Germinal center (tissue), 1 donor: ENCODE measurements at places on chromosomes 16 and 17.

DNA sequence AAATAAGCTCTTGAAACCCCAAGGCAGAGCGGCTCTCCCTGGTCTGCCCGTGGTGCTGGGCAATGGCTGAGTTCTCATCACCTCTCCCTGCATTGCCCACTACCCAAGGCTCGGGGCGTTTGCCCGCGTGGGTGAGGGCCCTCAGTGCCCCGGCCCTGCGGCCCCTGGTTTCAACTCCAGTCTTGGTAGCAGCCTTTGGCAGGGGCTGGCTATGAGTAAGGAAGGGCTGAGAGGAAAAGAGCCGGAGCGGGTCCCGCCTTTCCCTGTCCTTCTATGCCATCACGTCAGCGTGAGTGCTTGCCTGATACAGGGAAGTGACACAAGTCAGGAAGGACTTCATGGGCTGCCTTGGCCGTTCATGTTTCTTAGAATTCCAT, 71.7 kb upstream of the CBX4 start:
- no peak for DNase-seq

- peak; percentile 57 for DNase-seq
These were observed 22.3 kb downstream of the SAP30BP start for GRCh38 chr17:75689441-75689873.

DNA sequence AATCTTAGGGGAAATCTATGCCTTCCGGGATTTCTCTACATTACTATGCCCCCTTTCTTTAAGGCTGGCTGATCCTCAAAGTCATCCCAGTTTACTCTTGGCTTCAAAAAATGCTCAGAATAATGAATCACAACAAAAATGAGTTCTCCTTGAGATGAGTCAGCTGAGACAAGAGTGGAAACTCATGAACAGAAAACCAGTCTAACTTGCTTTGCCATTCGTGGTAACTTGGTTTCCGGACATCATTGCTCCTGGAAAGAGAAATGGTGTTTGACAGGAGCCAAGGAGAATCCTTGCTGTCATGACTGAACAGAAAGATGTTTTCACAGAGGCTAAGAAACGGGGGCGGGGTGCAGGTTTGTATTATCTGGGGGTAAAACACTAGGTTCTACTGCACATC, 435.6 kb upstream of the DYNLRB2 start:
- DNase-seq: no peak

GRCh38 chr16:10641953-10642949, 52.5 kb downstream of the TEKT5 start:
- DNase-seq: no peak

DNA sequence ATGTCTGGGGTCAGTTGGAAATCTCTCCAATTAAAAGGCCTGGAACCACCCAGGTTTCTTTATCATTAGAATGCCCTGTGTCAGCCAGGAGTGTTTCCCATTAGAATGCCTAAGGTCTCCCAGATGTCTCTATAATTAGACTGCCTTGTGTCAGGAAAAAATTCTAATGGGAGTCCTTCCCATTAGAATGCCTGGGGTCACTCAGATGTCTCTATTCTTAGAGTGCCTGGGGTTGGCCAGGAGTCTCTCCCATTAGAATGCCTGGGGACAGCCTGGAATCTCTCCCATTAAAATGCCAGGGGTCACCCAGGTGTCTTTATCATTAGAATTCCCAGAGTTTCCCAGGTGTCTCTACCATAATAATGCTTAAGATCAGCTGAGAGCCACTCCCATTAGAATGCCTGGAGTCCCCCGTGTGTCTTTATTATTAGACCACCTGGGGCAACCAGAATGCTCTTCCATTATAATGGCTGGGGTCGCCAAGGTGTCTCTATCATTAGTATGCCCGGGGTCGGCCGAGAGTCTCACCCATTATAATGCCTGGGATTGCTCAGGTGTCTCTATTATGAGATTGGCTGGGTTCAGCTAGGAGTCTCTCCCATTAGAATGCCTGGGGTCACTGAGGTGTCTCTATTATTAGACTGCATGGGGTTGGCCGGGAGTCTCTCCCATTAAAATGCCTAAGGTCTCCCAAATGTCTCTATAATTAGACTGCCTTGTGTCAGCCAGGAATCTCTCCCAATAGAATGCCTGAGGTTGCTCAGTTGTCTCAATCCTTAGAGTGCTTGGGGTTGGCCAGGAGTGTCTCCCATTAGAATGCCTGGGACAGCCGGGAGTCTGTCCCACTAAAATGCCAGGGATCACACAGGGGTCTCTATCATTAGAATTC, 2254.6 kb downstream of the TP53TG3F start:
- DNase-seq: no peak

DNA sequence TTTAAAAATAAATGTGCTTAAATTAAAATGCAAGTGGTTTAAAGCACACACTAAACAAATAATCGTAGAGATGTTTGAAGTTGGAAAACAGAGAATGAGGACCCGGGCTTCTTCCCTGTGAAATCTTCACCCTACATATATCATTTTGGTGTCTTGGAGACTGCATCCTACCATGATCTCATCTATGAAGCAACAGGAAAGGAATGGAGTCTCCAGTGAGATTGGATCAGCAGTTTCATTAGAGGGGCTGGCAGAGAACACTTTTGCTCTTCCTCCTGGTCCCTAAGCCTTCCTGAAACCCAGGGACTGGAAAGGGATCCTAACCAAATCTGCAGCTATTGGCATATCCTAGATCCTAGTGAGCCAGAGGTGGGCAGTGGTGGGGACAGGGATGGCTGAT, 85.0 kb downstream of the GRIN2A start:
- DNase-seq: no peak

DNA sequence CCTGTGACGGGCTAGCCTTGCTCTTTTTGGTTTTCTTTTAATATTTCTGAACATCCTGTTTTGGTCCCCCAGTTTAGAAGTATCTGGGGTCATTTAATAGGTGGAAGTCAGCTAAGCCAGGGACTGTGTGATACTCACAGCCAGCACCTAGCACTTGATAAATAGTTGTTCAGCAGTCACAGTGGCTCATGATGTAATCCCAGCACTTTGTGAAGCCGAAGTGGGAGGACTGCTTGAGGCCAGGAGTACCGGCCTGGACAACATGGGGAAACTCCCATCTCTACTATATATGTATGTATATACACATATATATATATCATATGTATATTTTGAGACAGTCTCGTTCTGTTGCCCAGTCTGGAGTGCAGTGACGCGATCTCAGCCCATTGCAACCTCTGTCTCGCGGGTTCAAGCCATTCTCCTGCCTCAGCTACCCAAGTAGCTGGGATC, 1.8 kb upstream of the ZNRF1 start:
- DNase-seq: no peak

- DNase-seq: no peak
These were observed 103.9 kb downstream of the GNAO1 start for GRCh38 chr16:56295059-56295665.

GRCh38 chr17:46150216-46150963, 42.8 kb downstream of the KANSL1 start:
- no peak for DNase-seq

GRCh38 chr16:56589141-56590039, at the start of gene MT3:
TSS of gene MT3 (plus strand) at chr16:56589528. CDS start at chr16:56589591, 63 bp downstream.
- DNase-seq: no peak

- DNase-seq: no peak
These were observed 10.3 kb downstream of the LYRM1 start for GRCh38 chr16:20910781-20911321.

- DNase-seq: no peak
These were observed 75.2 kb downstream of the KATNIP start for GRCh38 chr16:27625050-27625697.

DNA sequence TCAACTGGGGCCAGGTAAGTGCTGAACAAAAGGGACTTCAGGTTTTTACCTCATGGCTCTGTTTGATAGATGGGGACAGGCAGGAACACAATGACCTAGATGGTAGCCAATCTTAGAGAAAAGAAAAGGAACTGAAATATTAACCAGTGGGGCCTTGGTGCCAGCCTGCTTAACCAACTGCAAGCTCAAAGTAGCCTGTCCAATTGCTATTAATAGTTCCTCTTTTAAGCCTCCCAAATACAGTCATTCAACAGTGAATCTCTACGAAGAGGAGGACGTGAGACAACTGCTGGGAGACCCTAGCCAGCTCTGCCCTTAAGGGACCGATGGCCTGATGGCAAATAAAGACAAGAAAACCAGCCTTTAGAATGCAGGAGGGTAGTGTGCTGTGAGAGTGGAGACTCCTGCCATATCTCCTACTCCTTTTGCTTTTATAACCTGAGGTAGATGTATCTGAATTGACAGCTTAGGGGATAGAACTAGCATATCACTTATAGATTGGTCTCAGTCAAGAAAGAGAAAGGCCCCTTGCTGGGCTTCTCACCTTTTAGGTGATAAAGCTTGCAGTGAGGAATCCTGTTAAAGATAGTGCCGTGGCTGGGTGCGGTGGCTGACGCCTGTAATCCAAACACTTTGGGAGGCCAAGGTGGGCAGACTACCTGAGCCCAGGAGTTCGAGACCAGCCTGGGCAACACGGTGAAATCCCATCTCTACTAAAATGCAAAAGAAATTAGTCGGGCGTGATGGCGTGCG, 28.3 kb downstream of the ARSG start:
- DNase-seq: peak; percentile 19

DNA sequence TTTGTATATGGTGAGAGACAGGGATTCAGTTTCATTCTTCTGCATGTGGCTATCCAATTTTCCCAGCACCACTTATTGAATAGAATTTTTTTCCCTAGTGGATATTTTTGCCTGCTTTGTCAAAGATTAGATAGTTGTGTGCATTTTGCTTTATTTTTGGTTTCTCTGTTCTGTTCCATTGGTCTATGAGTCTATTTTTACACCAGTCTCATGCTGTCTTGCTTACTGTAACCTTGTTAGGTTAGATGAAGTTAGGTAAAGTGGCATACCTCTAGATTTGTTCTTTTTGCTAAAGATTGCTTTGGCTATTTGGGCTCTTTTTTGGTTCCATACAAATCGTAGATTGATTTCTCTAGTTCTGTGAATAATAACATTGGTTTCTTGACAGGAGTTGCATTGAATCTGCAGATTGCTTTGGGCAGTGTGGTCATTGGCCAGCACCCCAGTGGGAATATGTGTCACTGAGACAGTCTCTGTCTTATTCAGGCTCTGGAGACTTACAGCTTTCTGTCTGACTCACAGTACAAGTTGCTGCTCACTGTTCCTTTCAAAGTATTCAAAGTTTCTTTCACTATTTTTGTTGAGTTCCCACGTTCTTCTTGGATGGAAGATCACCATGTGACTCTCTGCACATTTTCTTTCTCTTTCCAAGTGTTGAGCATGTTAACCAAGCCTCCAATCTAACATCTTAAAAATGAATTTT, 709.1 kb downstream of the CDH11 start:
- DNase-seq: no peak

GRCh38 chr16:88505405-88506082, 52.5 kb downstream of the ZFPM1 start:
- DNase-seq: peak; percentile 45

DNA sequence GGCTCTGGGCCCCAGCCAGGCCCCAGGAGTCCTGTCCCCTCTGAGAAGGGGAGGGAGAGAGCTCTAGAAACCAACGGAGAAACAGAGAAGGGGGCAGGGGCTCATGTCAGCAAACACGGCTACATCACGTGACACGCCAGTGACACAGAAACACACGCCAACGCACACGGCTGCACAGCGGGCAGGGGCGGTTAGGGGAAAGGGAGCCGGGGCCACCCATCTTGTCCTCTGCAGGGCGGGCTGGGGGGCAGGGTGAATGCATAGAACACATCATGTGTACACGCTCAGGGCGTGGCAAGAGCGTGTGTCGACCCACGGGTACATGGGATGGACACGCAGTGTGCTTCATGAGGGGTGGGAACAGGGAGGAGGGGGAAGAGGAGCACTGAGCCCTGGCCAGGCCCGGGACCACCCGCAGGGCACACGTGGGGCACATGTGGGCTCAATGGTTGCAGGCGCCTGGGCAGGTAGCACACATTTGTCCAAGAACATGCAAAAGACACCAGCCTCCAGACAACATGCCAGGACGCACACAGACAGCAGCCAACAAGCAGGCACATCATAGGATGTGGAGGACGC, 4.6 kb downstream of the HSD3B7 start:
- no peak for DNase-seq

DNA sequence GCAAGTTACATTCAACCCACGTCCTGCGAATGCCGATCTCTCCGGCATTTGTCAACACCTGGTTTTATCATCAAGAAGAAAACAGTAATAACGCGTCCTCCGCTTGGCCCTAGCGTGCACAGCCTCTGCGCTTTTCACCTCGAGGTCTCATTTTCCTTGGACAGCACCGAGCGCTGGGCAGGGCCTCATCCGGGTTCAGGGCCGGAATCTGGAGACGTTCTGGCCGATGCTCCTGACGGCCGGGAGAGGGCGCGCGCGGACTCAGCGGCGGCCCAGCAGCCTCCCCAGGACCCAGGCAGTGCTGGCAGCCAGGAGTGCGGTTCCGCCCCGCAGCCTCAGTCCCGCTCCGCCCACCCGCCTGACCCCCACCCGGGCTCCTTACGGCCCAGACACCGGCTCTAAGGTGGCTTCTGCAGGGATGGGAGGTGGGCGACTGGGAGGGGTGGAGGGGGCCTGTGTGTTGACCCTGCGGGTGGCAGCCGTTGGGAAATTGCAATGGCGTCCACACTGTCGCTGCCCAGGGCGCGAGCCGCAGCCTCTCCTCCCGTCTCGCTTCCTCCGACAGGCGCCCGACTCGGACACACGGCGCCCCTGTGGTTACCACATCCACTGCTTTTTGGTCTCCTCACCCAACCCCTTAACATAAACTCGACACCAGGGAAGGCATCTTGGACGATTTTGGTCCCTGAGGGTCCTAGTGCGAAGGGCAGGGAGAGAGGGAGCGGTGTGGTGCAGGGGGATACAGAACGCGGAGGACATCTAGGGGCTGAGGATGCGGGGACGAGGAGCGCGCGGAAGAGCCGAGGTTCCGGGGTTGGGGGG, 7.4 kb upstream of the FLYWCH1 start:
- DNase-seq: peak; percentile 88

DNA sequence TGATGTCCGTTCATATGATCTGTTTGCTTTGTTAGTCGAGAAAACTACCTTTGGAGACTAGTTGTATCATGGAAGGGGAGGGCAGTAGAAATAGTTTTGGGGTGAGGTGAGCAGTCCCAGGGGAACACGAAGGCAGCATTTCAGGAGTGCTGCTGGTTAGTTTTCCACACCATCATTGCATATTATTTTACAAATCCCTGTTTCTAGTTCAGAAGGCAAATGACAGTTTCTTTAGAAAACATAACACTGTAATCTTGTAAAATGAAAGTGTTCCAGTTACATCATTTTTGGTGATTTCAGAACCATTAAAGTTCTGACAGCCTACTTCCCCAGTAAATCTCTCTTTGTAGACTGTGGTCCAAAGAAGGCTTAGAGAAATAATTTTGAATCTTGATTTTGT, 25.4 kb downstream of the BANP start:
- no peak for DNase-seq

DNA sequence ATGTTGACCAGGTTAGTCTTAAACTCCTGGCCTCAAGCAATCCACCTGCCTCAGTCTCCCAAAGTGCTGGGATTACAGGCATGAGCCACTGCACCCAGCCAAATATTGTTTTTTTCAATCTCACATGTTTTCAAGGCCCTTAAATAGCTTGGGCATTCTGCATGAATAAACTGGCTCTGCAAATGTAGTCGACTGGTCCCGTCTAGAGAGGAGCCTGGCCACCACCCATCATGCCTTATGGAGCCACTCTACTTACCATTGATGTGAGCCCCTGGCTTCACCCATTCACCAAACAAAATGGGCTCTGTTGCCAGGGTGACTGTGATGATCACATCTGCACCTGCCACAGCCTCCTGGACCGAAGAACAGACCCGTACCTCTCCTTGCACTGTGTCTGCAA, 10.8 kb downstream of the CRYM start:
- no peak for DNase-seq
